Stimulated activated CD8-positive, alpha-beta memory T cell treated with anti-CD3 and anti-CD28 coated beads, Interleukin-7, amount 100 ng/mL, for 24 hours (primary cell): ENCODE measurements at places on chromosomes 16 and 17.

GRCh38 chr16:57961538-57961937 is 9.4 kb downstream of the CNGB1 start:
- DNase-seq: no peak

DNA sequence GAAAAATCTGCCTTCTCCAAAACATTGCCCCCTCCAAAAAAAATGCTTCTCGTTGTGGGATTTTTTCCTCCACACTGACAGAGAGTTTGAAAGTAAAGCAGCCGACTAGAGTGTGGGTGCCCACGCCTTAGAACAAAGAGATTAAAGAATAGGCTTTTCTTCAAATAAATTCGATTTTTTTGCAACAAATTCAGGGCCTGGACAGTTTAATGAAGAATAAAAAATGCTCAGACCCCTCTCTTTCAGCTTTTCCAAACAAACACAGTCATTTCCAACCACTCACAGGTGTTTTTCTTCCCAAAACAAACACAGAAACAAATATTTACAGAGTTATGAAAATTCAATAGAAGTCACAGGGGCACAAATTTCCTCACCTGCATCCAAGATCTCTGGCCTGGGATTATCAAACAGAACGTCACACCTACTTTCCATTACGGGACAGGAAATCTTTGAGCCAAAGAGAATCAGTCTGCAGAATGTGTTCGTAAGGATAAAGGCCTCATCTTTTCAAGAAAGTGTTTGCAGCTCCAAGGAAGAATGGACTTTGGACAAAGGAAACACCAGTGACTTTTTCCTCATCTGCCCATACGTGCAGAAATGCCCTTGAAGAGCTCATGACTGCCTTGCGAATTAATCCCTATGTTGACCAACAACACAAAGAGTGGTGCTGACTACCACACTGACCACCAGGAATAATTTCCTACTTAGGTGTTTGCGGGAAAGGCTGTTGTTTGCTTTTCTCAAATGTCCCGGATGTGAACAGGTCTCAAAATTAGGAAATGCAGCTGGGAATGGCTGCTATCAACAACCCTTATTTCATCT is 31.3 kb upstream of the TOX3 start:
- no peak for DNase-seq

DNA sequence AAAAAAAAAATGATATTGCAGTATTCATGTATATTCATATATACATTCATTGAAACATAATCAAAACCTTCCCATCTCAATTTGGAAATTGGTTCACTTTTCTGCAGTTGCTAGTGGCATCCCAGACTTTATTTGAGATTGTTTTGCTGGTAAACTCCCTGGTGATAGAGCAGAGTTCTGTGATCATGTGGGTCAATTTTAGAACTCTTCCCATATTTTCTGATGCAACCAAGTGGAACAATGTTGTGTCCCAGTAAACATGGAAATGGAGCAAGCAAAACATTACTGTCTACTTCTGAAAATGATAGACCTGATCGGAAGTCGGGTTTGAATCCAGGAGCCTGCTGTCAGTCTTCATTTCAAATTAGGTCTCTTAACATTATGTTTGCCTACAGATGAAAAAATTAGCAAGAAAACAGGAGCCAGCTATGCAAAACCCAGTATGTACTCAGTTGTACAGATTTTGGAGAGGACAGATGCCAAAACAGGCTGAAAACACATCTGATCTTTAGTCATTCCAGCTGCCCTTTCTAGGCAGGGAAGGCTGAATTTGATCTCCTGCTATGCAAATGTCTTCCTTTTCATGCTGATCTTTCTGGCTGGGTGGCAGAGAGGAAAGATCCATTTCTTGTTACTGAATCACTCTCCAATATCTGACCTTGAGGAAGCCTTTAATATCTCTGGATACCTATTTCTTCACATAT is 786.6 kb upstream of the SOX9 start:
- no peak for DNase-seq

DNA sequence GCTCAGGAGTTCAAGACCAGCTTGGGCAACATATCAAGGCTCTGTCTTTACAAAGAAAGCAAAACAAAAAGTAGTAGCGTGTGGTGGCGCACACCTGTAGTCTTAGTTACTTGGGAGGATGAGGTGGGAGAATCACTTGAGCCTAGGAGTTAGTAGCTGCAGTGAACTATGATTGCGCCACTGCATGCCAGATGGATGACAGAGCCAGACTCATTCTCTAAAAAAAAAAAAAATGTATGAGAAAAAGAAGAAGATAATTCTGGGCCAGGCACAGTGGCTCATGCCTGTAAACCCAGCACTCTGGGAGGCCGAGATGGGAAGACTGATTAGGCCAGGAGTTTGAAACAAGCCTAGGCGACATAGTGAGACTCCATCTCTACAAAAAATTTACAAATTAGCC is 28.5 kb downstream of the STAT5B start:
- no peak for DNase-seq

DNA sequence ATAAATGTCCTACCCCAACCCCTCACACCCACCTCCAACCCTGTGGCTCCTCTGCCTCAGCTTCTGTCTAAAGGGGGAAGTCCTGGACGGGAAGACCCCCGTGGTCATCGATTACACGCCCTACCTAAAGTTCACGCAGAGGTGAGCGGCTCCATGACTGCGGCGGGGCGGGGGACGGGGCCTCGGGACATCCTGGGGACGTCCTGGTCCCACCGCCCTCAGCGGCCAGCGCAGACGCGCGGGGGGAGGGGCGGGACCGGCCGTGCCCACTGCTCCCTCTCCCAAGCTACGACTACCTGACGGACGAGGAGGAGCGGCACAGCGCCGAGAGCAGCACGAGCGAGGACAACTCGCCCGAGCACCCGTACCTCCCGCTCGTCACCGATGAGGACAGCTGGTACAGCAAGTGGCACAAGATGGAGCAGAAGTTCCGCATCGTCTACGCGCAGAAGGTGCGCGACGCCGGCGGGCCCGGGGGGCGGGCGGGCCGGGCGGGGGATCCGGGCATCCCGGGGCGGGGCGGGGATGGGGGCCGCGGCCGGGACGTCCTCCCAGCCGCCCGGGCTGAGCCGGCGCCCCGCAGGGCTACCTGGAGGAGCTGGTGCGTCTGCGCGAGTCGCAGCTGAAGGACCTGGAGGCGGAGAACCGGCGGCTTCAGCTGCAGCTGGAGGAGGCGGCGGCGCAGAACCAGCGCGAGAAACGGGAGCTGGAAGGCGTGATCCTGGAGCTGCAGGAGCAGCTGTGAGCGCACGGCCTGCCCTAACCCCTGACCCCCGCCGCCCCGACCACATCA is 6.7 kb downstream of the RUNDC3A start:
- no peak for DNase-seq
